ENCODE measurements at places on chromosomes 4 and X. TPM values are rescaled to one million over a fixed set of nuclear protein-coding genes. Genes with fewer than 3 reads are reported as not detected.
A peak's percentile ranks its signal among the peaks of the same experiment; 100 is the strongest.

GRCh38 chr4:113593400-113594230, 167.9 kb downstream of the CAMK2D start:
- DNase-seq: no peak

DNA sequence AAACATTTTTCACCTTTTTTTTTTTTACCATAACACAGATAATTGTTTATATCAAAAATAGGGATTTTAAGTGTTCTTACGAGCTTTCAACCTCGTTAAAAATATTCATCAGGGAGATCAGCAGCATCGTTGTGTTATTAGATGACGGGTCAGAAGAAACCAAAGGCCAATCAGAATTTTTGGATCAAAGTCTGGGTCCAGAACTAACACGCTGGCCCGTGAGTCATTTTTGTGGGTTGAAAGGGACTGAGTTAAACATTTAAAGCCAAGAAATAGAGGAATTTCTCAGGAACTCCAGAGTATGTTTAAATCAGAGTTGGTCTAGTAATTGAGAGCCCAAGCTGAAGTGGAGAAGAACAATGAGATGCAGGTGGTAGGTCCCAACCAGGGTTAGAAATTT, 170.8 kb downstream of the TLL1 start:
- DNase-seq: no peak

- no peak for DNase-seq
Measured at GRCh38 chr4:68272380-68272779, 26.9 kb upstream of the TMPRSS11B start.

PNPLA4 gene
- 7.0 TPM for total RNA-seq

- no peak for DNase-seq
Measured at GRCh38 chrX:48025561-48025960, 18.8 kb downstream of the SPACA5 start.

RXFP1 gene
- not detected for total RNA-seq

DNA sequence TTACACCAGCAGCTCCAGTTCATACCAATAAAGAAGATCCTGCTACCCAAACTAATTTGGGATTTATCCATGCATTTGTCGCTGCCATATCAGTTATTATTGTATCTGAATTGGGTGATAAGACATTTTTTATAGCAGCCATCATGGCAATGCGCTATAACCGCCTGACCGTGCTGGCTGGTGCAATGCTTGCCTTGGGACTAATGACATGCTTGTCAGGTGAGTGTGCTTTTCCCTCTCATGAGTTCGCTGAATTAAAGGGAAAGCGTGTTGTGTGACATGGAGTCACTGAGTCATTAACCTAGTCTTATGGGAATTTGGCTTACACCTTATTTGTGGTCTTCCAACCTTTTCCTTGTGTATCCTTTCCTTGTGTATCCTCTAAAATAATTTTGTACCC, 15.9 kb downstream of the TMEM165 start:
- DNase-seq: no peak

DNA sequence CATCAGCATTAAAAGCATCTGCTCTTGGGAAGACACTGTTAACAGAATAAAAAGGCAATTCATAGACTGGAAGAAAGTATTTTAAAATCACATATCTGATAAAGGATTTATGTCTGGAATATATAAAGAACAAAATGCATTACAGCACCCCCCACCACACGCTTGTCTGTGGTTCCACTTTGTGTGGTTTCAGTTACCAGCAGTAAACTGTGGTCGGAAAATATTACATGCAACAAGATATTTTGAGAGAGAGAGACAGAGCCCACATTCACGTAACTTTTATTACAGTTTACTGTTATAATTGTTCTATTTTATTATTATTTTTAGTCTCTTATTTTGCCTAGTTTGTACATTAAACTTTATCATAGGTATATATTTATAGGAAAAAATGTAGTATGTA, 21.2 kb upstream of the PDE6B start:
- no peak for DNase-seq

PABPC1L2A gene
- not detected for total RNA-seq

STPG2 gene
- total RNA-seq: 0.19 TPM

- DNase-seq: no peak
Measured at GRCh38 chr4:186709517-186709916, 14.1 kb downstream of the FAT1 start.

DNA sequence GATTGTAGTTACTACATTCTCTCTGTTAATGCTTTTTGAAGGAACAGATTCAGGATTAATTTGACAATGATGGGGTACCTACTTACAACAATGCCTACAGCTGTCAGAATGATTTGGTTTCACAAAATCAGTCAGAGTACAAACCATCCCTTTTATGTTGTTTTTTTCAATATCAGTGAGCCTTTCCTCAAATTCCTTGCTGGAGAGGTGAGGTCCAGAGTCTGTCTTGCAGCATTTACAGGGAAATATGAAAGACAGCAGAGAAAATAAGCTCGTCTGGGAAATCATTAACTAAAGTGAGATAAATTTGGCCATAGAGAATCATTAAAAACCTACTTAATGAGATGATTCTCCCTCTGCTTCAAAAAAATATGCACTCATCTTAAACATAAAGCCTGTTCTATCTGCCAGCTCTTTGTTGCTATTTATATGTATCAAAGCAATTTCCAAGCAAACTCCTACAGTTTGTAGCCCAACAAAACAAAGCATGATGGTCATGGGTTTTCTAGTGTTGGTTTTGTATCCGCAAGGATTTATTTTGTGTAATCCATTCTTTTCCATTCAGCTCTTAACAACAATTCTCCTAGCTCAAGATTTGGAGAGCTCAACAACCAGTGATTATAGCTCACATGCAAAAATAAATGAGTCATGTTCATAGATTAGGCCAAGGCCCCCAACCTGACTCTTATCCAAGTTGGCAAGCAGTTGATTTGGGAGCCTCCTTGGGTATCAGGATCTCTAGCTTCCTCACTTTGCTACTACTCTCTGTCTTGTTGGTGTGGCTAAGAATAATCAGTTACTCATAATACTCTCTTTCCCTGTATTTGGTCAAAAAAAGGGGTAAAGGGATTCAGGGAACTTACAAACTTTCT, 222.6 kb downstream of the ENOX2 start:
- DNase-seq: no peak

- no peak for DNase-seq
Measured at GRCh38 chrX:20487227-20487626, 220.5 kb upstream of the RPS6KA3 start.

- no peak for DNase-seq
Measured at GRCh38 chr4:101784957-101785356, 5.6 kb upstream of the BANK1 start.

LRIT3 gene
- total RNA-seq: 0.33 TPM

- DNase-seq: no peak
Measured at GRCh38 chr4:8180310-8181093, 18.6 kb upstream of the SH3TC1 start.

SLC6A14 gene
- total RNA-seq: 0.06 TPM

HEPH gene
- total RNA-seq: not detected

DNA sequence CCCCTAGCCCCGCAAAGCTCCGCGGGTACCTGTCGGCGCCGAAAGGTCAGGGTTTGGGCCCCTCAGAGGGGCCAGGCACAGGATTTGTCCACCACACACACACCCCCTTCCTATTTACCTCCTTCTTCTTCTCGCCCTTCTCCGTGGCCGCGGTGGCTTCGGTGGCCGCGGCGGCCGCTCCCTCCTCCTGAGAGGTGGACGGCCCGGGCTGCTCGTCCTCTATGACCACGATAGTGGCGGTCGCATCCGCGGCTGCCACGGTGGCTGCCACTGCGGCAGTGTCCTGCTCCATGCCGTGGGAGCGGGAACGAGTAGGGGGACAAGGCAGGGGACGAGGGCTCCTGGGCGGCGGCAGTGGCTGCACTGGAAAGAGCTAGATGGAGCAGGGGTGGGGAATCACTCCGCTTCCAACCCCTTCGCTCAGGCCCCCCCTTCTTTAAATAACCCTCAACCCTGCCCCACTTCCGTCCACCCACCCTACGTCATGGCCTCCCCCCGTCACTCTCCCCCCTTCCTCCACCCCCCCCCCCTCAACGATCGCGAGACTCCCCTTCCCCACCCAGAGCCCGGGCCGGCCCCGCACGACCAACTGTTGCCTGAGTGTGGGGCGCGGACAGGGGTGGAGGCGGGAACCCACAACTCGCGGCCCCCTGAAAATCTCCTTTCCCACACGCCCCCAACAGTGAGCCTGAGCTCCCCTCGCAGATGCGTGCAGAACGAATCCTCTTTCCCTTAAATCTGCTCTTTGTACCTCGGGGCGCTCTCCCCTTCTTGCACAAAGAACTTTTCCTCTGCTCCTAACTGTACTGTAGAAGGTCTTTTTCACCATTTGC, at the start of gene SMARCA1:
SMARCA1 (minus strand) TSS at position 412 of the 833 bp plus-strand sequence; CDS start at position 292, 120 bp downstream.
- DNase-seq: peak; percentile 0

DNA sequence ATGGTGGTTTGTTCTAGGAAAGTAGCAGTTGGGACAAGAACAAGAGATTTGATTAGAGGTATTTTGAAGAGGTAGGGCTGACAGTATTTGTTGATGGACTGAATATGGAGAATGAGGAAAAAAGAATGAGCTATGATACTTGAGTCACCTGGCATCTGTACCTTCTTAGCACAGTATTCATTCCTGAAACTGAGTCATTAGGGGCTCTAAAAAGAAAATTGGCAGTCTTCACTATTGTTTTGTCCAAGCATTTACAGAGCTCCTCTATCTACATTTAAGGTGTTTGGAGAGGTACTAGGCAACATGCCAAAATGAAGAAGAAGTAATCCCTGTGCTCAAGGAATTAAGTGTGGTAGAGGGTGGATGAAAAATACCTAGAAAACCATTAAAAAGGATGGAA, 165.8 kb downstream of the SHROOM4 start:
- DNase-seq: no peak

DNA sequence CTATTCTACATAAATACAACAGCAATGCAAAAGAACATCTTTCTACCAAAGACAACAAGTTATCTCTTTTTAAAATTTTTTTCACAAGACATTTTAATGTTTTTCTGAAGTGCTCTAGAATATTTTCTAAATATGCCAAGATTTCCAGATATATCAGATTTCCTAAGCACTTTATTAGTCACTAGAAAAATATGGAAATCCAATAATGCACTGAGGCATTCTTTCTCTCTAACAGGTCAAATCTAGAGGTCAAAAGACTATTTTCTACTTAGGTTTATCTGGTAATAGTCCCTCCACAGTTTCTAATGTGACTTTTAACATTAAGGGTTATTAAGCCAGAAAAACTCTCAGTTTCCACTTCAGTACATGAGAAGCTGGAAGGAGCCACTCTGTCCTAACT, 1041.2 kb upstream of the INTU start:
- no peak for DNase-seq

PRSS12 gene
- total RNA-seq: 0.03 TPM

GRCh38 chrX:21946925-21947641, 6.6 kb downstream of the SMS start:
- DNase-seq: no peak

GRCh38 chr4:143441678-143442077, 71.8 kb upstream of the SMARCA5 start:
- no peak for DNase-seq

DNA sequence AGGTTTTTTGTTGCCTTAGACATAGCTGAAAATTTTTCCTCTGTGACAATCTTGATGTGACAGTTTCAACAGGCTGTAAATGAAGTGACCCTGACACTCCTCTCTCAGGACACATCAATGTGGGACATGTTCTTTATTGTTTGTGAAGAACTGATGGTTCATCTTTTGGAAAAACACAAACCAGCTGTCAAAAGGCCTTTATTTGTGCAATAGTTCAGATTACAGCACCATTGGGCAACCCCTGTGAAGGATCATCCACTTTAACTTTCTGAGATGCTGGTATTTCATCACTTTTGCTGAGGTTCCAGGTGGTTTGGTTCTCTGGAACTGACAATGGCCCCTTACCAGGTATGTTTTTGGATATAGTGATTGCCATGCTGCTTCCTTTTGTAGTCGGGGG, 40.3 kb downstream of the OSTC start:
- no peak for DNase-seq

DNA sequence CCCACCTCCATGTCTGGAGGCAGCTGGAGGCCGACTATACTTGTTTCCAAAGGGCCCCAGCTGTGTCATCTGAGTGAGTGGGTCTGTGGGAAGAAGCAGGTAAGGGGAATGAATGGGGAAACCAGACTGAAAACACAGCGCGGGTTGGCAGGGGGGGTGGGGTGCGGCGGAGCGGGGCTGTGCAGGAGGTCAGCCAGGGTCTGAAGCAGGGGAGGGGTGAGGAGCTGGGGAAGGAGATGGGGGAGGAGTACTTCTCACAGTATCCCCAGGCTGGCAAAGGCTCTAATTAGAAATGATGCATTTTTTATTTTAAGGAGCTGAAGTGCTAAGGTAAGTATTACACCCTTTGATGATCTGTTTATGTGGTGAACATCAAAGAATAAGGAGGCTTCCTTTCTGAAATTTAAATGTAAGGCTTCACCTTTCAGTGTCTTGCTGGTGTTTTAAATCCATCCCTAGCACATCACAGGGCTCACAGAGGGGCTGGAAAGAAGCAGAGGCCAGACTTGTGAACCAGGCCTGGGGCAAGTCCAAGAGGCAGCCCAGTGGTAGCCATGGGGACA, 37.5 kb downstream of the SMIM20 start:
- DNase-seq: no peak

- DNase-seq: no peak
Measured at GRCh38 chr4:120158841-120159463, 92.3 kb upstream of the MAD2L1 start.

DNA sequence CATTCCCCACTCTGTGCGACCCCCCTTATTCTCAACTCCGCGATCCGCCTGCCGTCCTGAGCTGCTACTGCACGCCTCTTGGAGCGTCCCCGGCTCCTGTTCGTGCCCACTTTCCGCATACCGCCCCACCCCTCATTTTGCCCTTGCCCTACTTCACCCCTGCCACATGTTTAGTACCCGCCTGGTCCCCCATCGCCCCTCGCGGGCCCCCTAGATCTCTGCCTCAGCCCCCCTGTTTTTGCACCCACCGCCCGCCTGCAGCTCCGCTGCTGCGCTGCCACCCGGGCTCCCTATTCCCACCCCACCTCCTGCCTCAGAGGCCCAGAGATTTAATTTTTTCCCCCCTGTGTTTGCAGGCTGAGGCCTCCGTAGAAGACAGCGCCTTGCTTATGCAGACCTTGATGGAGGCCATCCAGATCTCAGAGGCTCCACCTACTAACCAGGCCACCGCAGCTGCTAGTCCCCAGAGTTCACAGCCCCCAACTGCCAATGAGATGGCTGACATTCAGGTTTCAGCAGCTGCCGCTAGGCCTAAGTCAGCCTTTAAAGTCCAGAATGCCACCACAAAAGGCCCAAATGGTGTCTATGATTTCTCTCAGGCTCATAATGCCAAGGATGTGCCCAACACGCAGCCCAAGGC, 1.4 kb downstream of the MAGED1 start:
- DNase-seq: no peak

LUZP4 gene
- not detected for total RNA-seq

GRCh38 chr4:6427439-6428090, 44.8 kb downstream of the PPP2R2C start:
- no peak for DNase-seq
